Stimulated activated CD4-positive, alpha-beta T cell treated with anti-CD3 and anti-CD28 coated beads, TNF-alpha, amount 100 ng/mL, for 1 hour (primary cell): ENCODE measurements at places on chromosomes 3 and 15.

- no peak for DNase-seq
Observed at GRCh38 chr15:66702787-66703539, 927 bp downstream of the SMAD6 start.

DNA sequence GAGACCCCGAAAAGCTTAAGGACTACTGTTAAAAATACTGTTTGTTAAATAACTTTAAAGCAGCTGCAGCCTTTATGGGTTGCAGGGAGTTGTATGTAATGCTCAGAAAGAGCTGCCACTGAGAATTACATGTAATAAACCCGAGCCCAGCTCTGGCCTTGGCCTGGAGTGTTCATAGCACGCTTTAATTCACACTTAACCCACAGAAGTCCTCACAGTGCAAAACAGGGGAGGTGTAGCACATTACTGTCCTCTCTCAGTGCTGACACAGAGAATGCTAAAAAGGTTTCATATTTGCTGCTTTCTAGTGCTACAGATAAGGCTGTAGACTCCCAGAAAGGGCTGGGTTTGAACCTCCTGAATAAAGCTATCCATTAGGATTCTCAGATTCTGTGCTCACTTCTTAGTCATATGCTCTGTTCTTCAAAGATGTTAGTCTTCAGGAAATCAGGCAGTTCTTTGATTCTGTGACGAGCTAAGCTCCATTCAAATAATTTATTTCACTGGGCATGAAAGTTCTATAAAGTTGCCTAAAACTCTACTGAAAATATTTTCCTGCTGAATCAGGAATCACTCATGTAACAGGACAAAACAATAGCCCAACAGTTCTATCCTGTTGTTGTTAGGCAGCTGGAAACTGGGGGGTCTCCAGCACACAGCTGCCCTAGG lies 108.0 kb downstream of the SENP2 start:
- DNase-seq = no peak

GRCh38 chr3:29281344-29282241 lies 722 bp downstream of the RBMS3 start:
- DNase-seq = no peak

DNA sequence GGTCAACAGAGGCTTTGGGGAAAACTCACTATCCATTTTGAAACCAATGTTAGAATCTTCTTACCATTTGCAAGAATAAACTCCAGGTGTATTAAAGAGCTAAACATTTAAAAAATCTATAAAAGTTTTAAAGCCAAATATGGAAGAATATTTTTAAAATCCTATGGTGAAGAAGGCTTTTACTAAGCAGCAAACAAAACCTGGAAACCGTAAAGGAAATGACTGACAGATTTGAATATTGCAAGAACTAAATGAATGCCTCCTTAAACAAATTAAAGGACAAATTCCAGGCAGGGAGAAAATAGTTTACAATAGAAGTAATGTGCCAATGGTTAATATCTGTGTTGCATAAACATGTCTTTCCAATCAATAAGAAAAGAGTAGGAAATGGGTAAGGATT lies 68.1 kb downstream of the KLF15 start:
- DNase-seq = no peak

DNA sequence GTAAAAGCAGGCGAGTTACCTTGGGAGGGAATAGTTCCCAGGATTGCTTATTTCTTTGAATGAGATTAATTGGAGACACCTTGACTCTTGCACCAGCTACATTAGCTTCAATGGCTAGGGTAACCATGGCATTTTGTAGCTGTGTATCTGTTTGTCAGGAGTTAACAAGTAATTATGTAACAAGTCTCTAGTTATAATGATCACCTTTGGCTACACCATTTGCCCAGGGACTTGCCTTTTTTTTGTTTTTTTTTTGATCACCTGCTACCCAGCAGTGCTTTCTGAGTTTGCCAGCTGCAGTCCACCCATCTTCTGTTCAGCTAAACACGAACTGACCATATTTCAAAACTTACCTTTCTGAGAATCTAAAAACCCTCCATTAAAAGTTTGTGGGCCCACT lies 2.2 kb downstream of the MED12L start:
- no peak for DNase-seq

DNA sequence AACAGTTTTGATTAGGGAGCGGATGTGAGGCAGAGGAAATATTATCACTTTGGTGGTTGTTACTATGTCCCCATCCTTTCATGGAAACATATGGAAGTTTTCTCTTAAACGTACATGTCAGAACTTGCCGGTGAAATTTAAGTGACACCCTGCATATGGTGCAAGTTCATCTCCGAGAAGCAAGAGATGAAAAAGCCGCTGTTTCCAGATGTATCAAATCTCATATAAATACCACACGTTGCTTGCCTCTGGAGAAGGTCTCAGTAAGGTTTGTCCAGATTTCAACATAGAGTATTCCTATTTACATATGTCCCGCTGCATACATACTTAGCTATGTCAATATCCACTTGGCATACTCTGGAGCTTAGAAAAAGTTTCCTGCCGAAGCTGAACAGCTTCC lies 172.2 kb upstream of the ICE2 start:
- no peak for DNase-seq

GRCh38 chr3:44128057-44128775 lies 113.5 kb upstream of the TOPAZ1 start:
- DNase-seq = no peak

DNA sequence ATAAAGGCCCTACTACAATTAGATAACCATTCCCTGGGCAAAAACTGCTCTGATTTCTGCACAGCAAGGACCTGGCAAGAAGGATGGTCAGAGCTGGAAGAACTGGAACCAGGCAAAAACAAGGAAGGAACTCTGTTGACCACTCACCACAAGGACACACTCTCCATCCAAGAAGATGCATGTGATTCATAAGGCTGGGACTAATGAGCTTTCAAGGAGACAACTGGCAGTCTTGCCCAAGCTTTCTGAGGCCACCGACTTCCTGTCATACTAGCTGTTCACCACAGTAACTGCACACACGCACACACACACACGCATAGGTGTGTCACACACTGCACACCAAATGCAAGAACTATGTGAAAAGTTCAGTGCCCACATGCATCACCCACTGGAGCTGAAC lies 256.6 kb downstream of the OCA2 start:
- no peak for DNase-seq

DNA sequence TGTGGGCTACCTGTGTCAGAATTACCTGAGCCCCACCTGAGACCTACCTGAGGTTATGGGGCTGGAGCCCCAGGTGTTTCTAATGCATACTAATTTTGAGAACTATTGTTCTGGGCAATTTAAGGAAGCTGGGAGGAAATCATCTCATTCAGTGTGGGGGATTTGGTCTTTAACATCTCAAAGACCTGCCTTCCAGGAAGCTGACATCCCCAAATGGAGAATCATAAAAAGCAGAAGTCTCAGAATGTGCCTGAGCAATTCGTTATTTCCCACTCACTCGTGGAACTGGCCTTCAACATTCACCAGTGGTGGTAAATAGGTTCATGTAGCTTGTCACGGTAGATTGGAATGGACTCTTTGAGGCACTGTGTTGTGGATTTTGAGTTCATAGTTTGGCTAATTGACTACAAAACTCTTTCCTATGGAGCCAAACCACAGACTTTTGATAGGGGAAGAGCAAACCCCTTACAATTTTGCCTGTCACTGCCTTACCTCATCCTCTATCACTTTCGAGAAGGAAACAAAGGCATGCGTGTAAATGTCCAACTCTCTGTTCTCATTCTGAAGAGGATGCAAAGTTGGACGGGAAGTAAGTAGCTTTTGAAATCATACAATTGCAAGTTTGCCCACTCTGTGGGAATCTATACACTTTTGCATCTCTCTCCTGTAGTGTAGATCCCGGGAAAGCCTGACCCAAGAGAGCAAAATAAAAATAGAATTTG lies 521.0 kb upstream of the MDFIC2 start:
- DNase-seq = no peak

- no peak for DNase-seq
Observed at GRCh38 chr3:177041021-177041729, 156.1 kb downstream of the TBL1XR1 start.

GRCh38 chr3:116299646-116300081 lies 145.6 kb downstream of the LSAMP start:
- DNase-seq = no peak

DNA sequence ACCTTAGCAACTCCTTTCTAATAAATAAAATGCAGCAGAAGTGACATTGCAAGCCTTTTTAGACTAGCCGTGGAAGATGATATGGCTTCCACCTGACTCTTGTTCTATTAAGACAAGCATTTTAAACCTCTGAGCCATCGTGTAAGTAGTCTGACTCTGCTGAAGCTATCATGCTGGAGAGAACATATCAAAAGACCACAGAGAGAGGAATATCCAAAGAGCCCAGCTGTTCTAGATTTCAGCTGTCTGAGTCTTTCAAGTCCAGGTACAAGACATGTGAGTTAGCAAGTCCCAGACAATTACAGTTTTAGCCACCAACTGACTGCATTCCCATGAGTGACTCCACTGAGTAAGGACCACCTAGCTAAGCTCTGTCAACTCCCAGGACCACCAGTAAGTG lies 517.0 kb upstream of the NAALADL2 start:
- no peak for DNase-seq

GRCh38 chr3:18410205-18410604 lies 14.9 kb downstream of the SATB1 start:
- DNase-seq = no peak

GRCh38 chr3:138314751-138315150 lies 14.9 kb downstream of the NME9 start:
- DNase-seq = no peak

DNA sequence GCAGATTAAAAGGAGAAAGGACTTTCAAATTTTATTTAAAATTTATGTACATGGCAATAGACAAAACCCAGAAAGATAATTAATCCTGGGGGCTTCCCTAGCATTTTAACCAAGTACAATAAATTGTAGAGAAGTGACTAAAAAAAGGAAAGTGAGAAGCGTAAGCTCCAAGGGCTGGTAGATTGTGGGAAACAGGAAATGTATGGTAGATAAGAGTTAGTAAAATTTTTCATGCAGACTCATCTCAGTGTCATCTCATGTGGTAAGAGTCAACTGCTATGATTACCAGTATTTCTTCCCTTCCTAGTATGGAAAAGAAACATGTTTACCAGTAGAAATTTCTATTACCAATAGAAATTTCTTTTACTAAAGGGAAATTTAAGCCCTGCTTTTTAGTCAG lies 464.3 kb upstream of the AGTR1 start:
- no peak for DNase-seq

GRCh38 chr3:41202834-41203345 lies 3.6 kb downstream of the CTNNB1 start:
- no peak for DNase-seq

GRCh38 chr15:76802411-76802810 lies 102.7 kb downstream of the SCAPER start:
- DNase-seq = no peak

GRCh38 chr3:187586226-187586625 lies 84.0 kb downstream of the SST start:
- DNase-seq = no peak

DNA sequence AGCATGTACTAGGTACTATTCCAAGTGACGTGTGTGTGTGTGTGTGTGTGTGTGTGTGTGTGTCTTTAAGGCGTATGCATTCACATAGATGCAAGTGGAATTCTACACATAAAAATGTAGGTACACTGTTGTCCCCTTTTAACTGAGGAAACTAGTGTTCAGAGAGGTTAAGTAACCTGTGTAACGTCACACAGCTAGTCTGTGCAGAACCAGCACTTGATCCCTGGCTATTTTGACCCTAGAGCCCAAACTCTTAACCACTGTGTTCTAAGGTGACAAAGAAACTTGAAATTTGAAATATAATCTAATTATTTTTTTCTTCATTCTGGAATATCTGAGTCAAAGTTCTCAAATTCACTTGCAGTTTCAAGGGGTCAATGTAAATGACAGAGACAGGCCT lies 73.8 kb downstream of the TAFA4 start:
- DNase-seq = no peak

DNA sequence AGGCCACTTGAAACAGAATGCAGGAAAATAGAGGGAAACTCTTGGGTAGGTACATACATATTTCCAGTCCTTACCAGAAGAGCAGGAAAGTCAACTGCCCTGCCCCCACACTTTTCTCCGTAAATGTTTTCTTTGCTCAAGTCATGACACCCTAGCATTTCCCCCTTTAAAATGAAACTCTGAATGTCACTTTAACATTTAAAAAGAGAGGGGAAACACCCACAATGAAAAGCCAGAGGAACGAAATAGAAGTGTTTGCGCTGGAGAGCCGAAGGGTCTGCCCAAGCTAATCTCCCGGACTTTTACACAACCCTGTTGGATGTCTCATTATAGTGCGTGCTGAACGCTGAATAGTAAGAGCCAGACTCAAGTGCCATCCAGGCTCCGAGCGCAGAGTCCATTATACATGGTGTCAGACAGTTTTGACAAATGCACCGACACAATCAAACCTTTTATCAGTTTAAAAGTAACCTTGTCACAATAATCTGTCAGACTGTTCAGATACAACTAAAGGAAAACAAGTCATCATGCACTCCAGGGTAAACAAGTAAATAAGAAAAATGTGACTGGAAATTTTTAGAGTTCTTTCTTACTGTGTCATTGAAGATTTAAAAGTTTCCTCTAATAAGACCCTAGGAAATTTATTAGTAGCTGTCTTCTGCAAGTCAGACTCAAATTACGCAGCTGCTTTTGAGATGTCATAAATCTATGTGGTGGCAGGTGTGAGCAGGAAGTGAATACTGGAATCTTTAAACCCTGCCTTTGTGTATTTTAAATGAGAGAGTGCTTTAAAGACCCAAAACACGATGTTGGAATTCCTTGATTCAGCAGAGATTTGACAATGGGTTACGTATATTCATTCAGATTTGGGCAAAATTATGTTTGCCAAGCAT lies 159.8 kb downstream of the RBMS3 start:
- DNase-seq = no peak

GRCh38 chr15:48176957-48177356 lies 1.1 kb downstream of the MYEF2 start:
- DNase-seq = no peak

- no peak for DNase-seq
Observed at GRCh38 chr3:129619726-129620162, 13.3 kb upstream of the PLXND1 start.
